ENCODE measurements at places on chromosomes 6 and 20. TPM values are rescaled to one million over a fixed set of nuclear protein-coding genes. Genes with fewer than 3 reads are reported as not detected.

CFAP61 gene
- polyA plus RNA-seq = not detected

FOXC1 gene
- 0.04 TPM for polyA plus RNA-seq

C20orf204 gene
- polyA plus RNA-seq = 0.39 TPM

ITCH gene
- 13.8 TPM for polyA plus RNA-seq

MYL9 gene
- polyA plus RNA-seq = 0.78 TPM

DEFB121 gene
- not detected for polyA plus RNA-seq

ZNF337 gene
- 16.2 TPM for polyA plus RNA-seq

B3GAT2 gene
- polyA plus RNA-seq = not detected

PKIB gene
- polyA plus RNA-seq = 0.49 TPM

ME1 gene
- polyA plus RNA-seq = not detected

LGSN gene
- 0.17 TPM for polyA plus RNA-seq

GRCh38 chr6:30686009-30686907, at the start of gene PPP1R18:
Gene PPP1R18 (minus strand): TSS chr6:30686645. CDS start chr6:30686018, 627 bp downstream.
- DNase-seq = peak; percentile 87

DNA sequence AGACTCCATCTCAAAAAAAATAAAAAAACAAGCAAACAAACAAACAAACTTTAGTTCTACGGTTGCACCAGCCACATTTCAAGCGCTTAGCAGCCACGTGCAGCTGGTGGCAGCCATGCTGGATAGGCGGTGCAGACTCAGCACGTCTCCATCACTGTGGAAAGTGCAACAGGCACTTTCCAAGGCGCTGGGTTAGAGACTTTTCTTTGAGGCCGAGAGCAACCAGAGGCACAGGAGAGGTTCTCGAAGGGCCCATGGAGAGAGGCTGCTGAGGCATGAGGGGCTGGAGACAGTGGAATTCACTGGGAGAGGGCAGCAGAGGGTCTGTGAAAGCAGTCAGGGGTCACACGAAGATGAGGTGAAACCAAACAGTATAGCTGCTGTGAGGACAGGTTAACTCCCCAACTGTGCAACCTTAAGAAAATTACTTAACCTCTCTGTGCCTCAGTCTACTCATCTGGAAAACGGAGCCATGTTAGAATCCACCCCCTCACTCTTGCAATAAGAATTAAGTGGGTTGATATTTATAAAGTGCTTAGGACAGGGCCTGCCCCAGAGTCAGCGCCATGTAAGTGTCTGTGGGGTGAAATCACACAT, 27.5 kb downstream of the TGM2 start:
- DNase-seq = no peak

DNA sequence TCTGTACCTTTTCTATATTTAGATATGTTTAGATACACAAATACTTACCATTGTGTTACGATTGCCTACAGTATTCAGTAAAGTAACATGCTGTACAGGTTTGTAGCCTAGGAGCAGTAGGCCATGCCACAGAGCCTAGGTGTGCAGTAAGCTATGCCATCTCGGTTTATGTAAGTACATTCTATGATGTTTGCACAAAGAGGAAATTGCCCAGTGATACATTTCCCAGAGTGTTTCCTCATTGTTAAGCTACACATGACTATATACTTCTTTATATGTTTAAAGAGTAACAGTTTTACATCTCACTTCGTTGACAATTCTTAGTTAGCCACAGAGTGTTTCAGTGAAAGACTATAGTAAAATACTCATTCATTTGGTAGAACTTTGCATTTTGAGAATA, 51.5 kb downstream of the SLC35F1 start:
- no peak for DNase-seq

GRCh38 chr20:57061051-57061900, 205.2 kb downstream of the BMP7 start:
- DNase-seq = no peak

DNA sequence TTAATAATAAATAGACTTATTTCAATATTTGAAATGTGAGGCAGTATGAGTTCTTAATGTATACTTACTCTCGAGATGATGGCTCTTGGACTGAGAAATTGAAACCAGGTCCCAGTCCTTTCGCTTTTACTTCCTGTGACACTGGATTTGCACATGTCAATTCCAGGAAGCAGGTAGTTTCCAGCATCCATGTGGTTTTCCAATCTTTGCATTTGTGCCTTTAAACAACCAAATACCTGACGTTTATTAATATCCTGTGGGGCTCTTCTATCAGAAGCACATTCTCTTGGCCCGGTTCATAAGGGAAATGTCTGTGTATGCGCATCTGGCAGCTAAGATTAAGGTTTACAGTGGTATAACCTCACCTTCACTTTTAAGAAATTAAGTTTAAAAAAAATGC, 13.1 kb downstream of the UTRN start:
- no peak for DNase-seq

GRCh38 chr6:152356016-152356415, 281.1 kb downstream of the SYNE1 start:
- no peak for DNase-seq

- DNase-seq = no peak
Measured at GRCh38 chr6:120303527-120303926, 954.0 kb upstream of the MAN1A1 start.

DNA sequence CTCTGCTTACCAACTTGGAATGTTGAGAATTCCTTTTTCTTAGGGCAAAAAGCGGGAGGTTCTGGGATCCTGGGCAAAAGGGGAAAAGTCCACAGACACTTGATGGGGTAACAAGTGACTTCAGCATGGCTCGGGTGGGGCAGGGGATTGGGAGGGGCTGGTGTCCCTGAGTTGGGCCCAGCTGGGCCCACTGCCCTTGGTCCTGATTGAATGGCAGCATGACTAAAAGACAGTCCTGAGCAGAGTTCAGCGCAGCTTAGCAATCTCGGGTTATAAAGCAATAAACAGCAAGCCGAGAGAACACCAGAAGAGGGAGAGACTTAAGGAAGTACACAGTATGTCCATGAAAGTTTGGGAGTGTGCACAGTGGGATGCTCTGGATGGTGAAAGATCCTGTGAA, 5.6 kb downstream of the PPP2R5D start:
- no peak for DNase-seq

DNA sequence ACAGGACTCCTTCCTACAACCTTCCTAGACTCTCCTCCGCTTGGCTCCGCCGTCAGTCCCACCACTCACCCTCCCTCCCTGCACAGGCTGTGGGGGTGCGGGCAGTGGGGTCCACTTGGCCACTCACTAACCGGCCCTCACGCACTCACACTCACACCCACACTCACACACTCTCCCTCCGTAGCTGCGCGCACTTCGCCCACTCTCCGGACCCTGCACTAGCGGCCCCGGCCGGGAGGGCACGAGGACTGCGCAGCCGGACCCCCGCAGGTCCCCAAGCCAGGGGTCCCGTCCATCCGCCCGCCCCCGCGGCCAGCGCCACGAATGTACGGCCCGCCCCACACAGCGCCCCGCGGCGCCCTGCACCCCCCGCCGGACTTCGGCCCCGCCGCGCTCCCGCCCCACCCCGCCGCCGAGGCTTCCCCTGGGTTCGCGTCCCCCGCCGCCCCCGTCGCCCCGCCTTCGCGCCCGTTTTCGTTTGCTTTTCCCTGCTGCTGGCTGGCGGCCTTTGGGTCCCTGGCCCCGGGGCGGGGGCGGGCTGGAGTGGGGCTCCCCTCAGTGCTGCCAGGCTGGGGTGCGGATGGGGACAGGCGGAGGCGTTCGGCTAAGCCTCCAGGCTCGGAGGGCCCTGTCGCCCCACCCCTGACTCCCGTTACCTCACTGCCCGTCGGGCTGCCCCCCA, 23.0 kb upstream of the SLC22A7 start:
- DNase-seq = peak; percentile 55

DNA sequence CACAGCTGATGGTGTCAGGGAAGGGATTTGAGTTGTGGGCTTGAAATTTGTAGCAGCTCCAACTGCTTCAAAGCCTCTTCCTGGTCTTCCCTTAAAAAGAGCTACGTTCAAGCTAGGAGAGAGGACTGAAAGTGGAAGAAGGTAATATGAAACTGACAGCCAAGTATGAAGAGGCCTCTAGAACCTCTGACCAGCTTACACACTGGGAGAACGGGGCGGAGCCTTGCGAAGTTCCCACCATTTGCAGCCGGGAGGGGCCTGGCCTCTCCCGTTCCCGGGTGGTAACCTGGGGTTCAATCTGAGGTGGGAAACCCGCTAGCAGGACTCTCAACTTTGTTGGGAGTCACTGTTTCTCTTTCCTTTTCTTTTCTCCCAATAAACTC, 97.8 kb upstream of the PDE10A start:
- DNase-seq = no peak

DNA sequence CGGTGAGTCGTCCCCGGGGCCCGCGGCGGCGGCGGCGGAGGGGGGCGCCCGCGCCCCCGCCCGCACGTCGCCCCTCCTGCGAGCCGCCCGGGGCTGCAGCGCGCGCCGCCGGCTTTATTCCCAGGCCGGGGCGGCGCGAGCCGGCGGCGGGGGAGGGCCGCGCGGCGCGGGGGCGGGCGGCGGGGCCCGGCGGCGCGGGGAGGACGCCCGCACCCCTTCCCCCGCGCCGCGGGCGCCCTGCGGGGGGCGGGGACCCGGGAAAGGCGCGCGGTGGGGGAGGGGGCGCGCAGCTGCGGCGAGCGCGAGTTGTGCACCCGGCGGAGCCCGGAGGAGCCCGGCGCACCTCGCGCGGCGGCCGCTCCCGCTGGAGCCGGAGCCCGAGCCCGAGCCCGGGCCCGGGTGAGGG, 646 bp downstream of the HMGA1 start:
- DNase-seq = no peak

- no peak for DNase-seq
Measured at GRCh38 chr6:145336119-145336518, 399.2 kb downstream of the EPM2A start.

DNA sequence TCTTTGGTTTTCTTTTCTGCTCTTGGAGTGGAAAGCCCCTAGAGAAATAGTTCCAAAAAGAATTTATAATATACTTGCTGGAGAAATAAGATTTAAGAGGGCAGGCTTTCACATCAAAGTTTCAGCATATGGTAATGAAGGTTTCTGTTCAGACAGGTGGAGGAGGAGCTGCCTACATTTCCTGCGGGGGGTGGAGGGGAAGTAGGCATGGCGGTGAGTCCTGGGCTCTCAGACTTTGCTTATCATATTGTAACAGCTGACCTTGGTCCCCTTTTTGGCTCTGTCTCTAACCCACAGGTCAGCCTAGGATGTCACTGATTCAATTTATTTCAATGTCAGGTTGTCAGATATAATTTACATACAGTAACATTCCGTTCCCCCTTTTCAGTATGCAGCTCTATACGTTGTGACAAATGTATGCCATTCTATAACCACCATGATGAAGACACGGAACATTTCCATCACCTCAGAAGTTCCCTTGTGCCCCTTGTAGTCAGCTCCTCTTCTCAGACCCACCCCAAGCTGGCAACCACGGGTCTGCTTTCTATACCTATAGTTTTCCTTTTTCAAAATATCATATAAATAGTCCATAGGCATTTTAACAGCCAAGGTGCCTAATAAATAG, 77.6 kb upstream of the GGTLC1 start:
- DNase-seq = no peak

DNA sequence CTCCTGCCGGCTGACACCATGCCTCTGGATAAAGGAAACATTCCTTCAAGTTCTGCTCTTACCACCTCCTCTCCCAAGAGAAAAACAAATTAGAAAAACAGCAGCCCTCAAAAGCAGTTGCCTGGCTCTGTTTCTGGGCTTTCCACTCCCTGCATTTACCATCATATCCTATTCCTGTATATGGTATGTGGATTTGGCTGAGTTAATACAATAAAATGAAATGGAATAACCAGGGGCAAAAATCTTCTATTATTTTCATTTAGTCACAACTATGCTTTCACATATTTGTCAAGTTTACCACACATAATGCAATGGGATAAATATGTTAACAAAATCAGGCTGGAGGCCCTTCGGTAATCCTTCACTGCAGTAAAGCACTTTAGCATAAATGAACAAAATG, 34.3 kb downstream of the COL12A1 start:
- no peak for DNase-seq

DNA sequence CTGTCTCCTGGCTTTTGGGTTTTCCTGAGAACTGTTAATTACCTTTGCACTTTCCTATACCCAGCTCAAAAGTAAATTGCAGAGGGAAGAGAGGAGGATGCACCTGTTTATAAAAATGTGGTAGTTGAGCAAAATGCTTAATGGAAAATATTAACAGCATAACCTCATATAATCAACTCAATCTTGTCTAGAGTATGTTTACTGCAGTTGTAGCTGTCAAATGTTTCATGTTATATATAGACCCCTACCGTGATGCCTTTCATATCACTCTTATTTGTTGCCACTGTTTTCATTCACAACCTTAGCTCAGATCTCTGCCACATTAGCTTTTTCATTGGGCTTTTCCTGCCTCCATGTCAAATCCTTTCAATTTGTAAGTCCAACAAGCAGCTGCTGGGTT, 36.0 kb downstream of the ANKRD6 start:
- DNase-seq = no peak

DNA sequence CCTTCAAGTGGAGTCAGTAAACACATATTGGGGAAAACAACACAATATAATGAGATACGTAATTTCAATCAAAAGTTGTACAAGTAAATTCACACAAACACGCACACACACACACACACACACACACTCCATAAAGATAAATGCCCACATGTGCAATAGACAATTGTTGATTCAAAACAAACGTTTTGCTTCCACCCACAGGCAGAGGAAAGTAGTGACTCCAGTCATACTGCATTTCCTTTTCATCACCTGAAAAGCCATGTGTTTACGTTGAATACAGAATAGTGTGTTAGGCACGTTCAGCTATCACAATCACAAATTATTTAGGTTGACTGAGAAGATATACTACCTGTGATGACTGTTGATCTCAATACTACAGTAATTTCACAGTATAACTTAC, 443.8 kb upstream of the MANEA start:
- DNase-seq = no peak

DNA sequence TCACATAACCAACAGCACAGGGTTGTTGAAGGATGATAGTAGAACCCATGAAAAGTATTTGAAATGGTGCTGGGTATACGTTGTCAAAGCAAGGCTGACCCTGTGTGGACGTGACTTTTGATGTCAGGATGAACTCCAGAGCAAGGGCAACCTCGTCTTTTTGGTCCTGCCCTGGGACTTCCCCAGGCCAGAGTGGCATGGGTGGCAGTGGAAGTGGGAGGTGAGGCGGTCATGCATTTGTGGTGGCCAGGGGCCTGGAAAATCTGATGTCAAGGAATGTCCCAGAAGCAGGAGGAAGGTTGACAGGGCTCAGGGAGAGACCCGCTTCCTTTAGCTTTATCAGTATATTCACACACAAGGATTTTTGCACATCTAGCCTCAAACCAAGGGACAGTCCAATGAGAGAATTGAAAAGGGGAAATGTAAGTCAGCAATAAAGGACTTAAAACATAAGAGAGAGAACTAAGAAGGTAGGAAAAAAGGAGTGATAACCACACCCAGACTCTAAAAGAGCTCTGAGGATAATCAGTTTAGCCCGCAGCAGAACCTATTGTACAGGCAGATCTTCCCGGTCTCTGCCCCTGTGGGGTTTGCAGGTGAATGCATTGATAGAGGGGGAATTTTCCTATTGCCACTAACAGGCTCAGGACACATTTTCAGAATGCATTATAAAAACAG, 98.8 kb upstream of the HDGFL1 start:
- DNase-seq = no peak

DNA sequence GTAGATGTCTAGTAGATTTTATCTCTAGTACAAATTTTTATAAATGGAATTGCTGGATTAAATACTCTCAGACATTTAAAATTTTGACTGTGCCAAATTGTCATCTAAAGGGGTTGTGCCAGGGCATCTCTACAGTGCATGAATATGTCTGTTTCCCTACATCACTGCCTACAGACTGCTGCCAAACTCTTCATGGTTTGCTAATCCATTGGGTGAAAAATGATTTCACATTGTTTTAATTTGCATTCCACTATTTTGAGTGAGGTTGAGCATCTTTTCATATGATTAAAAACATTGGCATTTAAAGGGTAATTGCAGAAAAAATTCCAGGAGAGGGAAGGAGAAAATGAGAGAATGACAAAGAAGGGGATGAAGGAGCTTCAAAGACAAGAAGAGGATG, 267.7 kb upstream of the RNF24 start:
- DNase-seq = no peak

Measured in B cell (primary cell).